Heart right ventricle (tissue), 16 donors: ENCODE measurements at places on chromosomes 13 and 19. TPM values are rescaled to one million over a fixed set of nuclear protein-coding genes. Genes with fewer than 3 reads are reported as not detected.

Gene OXGR1
- total RNA-seq: not detected

Gene RXFP2
- total RNA-seq: not detected

Gene KIR2DL4
- not detected for total RNA-seq

GRCh38 chr19:32865326-32865725 lies 4.2 kb downstream of the SLC7A9 start:
- no peak for DNase-seq
- H3K4me1 ChIP-seq: no peaks in the 10 kb centered on the region
- no peaks in the 10 kb centered on the region for H3K36me3 ChIP-seq
- no peak overlapping the region for H3K4me3 ChIP-seq
- no peaks in the 10 kb centered on the region for H3K27me3 ChIP-seq
- H3K27ac ChIP-seq: no peak overlapping the region

DNA sequence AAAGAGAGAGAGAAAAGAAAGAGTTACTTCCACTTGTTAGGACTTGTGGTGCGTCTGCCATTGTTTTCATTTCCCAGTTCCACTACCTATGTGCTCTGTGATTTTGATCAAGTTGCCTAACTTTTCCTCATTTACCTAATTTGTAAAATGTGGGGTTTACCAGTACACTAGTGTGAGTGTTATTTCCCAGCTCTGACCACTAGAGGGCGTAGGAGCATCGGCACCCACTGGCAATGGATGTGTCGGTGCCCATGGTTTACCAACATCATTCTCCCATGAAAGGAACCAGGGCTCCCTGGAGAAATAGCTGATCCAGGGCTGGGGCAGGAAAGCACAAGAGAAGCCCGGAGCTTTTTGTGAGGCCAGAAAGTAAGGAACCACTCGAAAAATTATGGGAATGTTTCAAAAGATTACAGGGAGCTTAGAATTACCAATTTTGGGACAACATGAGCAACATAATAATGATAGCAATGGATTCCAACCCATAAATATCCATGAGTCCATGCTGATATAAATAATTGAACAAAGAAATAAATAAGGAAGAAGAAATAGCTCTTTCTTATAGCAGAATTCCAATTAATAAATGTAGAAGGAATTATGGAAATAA lies 15.1 kb upstream of the CEACAM4 start:
- no peaks in the 10 kb centered on the region for H3K36me3 ChIP-seq
- peaks cover 37% of the 10 kb centered on the region for H3K27me3 ChIP-seq
- H3K4me3 ChIP-seq: no peak overlapping the region
- H3K4me1 ChIP-seq: no peaks in the 10 kb centered on the region

- H3K4me3 ChIP-seq: no peak overlapping the region
- H3K27ac ChIP-seq: no peak overlapping the region
- H3K27me3 ChIP-seq: no peaks in the 10 kb centered on the region
- no peak for DNase-seq
- peaks cover 28% of the 10 kb centered on the region for H3K36me3 ChIP-seq
Measured at GRCh38 chr19:40460185-40460584, 5.4 kb downstream of the BLVRB start.

DNA sequence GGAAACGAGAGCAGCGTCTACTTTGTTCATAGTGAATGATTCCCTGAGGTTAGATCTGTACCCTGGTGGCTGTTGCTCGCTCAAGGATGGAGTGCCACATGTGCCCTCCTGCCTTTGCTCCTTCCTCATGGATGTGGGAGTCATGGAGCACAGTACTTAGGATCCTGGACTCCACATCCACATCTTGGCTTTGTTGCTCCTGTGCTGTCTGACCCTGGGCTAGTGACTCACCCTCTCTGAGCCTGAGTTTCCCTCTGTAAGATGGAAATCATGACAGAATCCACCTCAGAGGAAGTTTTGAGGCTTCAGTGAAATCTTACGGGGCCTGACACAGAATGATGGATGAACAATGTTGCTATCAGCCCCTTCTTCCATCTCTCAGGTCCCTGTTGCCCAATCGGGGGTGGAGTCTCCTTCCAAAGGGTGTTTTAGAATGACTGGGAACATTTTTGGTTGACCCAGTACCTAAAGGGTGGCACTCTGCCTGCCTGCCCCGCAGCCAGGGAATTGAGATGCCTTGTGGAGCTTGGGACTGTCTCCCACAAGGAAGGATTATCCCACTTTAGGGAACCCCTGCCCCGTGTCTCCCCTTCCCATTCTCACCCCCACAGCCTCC lies 9.8 kb upstream of the TIMM50 start:
- DNase-seq: no peak
- no peak overlapping the region for H3K27ac ChIP-seq
- peaks cover 99% of the 10 kb centered on the region for H3K36me3 ChIP-seq
- no peak overlapping the region for H3K4me3 ChIP-seq

DNA sequence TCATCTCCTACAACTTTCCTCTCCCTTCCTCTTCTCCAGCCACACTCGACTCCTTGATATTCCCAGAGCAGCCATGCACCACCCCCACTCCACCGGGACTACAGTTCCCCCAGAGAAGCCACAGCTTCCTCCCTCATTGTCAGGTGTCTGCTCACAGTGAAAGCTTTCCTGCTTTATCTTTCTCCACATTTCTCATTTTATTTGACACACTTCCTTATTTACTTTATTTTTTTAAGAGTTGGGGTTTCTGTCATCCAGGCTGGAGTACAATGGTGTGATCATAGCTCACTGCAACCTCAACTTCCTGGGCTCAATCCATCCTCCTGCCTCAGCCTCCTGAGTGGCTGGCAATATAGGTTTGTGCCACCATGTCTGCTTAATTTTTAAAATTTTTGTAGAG lies 464.6 kb downstream of the MYO16 start:
- H3K36me3 ChIP-seq: no peaks in the 10 kb centered on the region
- H3K27me3 ChIP-seq: peaks cover 11% of the 10 kb centered on the region
- DNase-seq: no peak
- no peak overlapping the region for H3K4me3 ChIP-seq
- H3K27ac ChIP-seq: no peak overlapping the region

GRCh38 chr13:94959626-94960025 lies 247.3 kb upstream of the SOX21 start:
- no peaks in the 10 kb centered on the region for H3K36me3 ChIP-seq
- peaks cover 32% of the 10 kb centered on the region for H3K27me3 ChIP-seq
- DNase-seq: no peak
- no peak overlapping the region for H3K27ac ChIP-seq
- no peaks in the 10 kb centered on the region for H3K4me1 ChIP-seq

GRCh38 chr13:68439817-68440216 lies 1209.7 kb upstream of the PCDH9 start:
- H3K27me3 ChIP-seq: no peaks in the 10 kb centered on the region
- H3K36me3 ChIP-seq: no peaks in the 10 kb centered on the region
- no peak overlapping the region for H3K27ac ChIP-seq
- no peak overlapping the region for H3K4me3 ChIP-seq
- no peak for DNase-seq
